ENCODE measurements at places on chromosomes 4 and X.

DNA sequence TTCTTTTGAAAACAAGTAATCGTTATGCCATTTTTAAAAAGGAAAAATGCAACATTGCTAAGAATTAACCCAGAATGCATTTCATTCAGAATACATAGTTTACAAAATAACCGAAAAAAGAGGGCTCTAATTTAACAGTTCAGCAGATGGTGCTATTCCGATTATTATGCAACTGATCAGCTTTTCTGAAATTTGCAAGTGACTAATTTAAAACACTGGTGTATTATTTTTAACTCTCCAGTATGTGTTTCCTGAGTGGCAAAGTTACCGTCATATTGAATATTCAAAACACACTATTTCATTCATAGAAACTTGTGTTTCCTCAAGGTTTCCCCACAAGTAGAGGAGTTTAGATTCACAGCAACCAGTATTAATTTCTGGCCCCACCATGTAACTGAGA, 21.1 kb downstream of the ZBTB49 start:
- DNase-seq = no peak

DNA sequence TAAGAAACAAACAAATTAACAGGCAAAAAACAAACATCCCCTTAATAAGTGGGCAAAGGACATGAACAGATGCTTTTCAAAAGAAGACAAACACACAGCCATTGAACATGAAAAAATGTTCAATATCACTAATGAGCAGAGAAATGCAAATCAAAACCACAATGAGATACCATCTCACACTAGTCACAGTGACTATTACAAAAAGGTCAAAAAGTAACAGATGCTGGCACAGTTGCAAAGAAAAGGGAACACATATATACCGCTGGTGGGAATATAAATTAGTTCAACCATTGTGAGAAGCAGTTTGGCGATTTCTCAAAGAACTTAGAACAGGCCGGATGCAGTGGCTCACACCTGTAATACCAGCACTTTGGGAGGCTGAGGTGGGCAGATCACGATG, 146.1 kb upstream of the NEIL3 start:
- DNase-seq = no peak

- DNase-seq = no peak
Observed at GRCh38 chrX:131675596-131676194, 131.8 kb downstream of the OR13H1 start.

- DNase-seq = no peak
Observed at GRCh38 chr4:108383157-108383556, 214.4 kb upstream of the LEF1 start.

- DNase-seq = no peak
Observed at GRCh38 chr4:140719022-140719421, 37.2 kb downstream of the TBC1D9 start.

- DNase-seq = no peak
Observed at GRCh38 chrX:139759637-139760036, 51.7 kb upstream of the MCF2 start.

DNA sequence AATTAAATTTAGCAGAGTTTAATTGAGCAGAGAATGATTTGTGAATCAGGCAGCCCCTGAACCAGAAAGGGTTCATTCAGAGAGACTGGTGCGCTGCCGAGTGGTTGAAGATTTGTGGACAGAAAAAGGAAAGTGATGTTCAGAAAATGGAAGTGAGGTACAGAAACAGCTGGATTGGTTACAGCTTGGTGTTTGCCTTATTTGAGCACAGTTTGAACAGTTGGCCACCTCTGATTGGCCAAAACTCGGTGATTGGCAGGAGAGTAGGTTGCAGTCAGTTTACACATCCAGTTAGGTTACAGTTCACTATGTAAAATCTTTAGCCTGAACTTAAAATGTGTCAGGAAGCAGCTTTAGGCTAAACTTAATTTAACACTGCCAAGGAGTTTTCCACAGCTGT, 14.9 kb downstream of the MID1IP1 start:
- no peak for DNase-seq

- DNase-seq = no peak
Observed at GRCh38 chr4:120921456-120922380, 808 bp downstream of the PRDM5 start.

GRCh38 chr4:36164900-36165630, 79.2 kb downstream of the ARAP2 start:
- no peak for DNase-seq

- DNase-seq = no peak
Observed at GRCh38 chr4:69731847-69732246, 28.6 kb downstream of the SULT1B1 start.

DNA sequence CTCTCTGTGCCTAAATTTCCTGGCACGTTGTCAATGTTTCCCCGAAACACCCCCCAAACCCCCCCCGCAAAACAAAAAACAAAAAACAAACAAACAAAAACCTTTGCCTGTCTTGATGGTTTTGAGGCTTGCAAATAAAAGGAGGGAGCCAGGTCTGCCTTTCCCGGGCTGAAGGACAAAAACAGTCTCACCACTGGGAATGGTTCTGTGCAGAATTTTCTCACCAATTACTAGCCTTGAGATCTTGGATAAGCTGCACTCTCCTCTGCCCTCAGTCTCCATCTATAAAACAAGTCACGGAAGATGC, 15.5 kb downstream of the NKX3-2 start:
- DNase-seq = no peak

DNA sequence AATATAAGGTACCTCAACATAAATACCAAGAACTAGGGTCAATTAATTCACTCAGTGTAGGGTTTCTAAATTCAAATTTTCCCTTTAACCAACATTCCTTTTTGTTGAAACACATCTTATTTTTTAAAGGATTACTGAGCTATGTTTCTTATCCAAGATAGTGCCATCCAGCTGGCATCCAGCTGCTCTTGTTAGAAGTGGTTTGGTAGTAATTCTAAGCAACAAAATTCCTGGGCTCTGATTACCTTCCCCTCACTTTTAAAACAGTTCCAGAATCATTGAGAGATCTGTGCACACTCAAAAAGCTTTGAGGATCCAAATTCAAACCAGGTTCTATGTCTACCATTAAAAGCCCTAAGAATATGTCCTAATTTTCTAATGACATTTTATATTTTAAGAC, 583.7 kb downstream of the TRIML1 start:
- DNase-seq = no peak

DNA sequence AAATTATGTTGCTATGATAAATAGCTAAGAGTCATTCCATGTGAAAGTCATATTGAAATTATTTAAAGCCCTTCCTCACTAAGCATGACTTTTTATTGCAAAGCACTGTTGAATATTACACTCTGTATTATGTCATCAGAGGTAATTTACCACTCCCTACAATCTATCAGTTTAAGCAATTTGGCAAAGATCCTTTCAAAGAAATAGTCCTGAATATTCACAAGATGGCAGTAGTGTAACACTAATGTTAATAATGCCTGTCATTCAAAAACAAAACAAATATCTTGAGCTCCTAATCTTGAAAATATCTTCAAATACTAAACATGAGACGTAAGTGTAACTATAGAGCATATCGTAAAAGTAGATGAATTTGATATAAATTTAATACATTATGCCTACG, 208.6 kb upstream of the TECRL start:
- DNase-seq = no peak

GRCh38 chr4:16056681-16057385, 27.0 kb downstream of the PROM1 start:
- no peak for DNase-seq

DNA sequence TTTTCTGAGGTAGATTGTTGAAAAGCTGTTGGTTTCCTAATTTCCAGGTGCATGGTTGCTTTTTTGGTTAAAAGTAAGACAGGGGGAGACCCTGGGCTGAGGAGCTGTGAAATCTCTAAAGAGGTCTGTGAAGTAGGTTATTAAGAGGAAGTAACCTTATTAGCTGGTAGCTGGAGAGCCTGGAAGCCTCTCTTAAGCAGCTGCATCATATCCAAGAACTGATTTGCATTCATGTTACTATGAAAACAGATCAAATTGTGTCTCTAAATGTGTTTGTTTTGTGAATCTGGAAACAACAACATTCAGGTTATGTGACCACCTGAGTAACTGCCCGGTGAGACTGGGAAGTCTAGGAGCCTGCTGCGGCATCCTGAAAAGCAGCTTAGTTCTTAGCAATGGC, 54.1 kb downstream of the ARHGAP10 start:
- no peak for DNase-seq

- no peak for DNase-seq
Observed at GRCh38 chr4:146998157-146998556, 52.5 kb upstream of the TTC29 start.

DNA sequence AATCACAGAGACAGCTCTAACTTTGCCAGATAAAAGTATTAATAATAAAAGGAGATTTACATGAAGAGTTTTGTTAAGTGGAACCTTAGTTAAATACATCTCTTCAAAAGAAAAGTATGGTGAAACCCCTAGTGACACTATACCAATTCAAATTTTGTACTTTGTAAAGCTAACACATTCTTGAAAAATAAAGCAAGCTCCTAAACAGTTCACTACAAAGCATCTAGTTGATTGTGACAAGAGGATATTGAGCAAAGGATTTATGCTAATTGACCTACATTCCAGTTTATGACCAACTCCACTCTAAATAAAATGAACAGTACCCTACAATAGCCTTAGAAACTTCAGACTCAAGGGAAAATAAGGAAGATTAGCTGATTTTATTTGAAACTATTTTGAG, 69.4 kb upstream of the WDR17 start:
- no peak for DNase-seq

DNA sequence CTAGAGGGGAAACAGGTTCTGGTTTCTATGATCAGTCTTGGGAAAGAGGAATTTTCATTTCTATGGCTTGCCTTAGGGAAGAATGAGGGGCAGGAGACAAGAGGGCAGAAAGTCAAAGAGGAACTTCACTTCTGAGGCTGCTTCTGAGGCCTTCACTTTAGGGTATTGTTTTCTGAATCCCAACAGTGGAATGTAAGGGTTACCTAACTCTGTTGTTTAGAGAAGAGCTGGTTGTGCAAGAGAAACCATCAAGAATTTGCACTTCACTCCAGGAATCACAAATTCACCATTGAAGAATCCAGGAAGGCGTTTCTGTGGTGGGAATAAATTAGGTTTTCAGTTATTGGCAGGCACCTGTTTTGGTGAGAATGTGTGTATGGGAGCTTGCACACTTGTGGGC, 126.7 kb upstream of the AMOT start:
- no peak for DNase-seq

- no peak for DNase-seq
Observed at GRCh38 chr4:105139646-105140045, 7.0 kb upstream of the TET2 start.

DNA sequence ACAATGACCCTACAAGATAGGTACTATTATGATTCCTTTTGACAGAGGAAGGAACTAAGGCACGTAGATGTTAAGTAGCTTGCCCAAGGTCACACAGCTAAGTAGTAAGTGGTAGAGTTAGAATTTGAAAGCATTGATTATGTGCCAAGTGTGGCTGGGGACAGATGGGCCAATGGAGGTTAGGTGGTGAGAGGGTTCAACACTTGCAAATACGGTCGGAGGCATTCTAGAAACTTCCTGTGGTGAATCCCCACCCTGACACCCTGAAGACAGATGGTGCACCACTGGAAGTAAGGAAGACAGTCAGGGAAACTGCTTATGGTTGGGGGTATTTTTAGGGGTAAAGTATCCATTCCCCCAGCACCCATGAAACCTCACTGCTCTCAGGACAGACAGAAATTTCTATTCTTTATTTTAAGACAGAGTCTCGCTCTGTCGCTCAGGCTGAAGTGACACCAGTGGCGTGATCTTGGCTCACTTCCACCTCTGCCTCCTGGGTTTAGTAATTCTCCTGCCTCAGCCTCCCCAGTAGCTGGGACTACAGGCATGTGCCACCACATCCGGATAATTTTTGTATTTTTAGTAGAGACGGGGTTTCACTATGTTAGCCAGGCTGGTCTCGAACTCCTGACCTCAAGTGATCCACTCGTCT, 142.5 kb downstream of the RASL11B start:
- DNase-seq = no peak

DNA sequence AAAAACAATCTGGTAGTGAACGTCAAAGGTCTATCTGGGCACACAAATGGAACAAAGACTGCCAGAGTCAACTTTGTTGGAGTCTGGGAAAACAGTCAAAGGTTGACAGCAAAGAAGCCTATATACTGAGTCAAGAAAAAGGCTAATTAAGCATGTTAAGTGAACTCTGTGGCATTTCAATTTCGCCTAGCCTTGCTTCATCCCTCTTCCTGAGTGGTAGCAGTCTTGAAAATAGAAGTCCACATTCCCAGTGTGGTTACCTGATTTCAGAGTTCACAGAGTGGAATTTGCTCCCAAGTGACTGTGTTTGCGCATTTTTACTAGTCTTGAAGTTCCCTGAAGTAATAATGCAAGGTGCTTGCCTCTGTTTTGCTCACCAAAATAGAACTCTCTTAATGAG, 760.0 kb downstream of the FSTL5 start:
- no peak for DNase-seq

DNA sequence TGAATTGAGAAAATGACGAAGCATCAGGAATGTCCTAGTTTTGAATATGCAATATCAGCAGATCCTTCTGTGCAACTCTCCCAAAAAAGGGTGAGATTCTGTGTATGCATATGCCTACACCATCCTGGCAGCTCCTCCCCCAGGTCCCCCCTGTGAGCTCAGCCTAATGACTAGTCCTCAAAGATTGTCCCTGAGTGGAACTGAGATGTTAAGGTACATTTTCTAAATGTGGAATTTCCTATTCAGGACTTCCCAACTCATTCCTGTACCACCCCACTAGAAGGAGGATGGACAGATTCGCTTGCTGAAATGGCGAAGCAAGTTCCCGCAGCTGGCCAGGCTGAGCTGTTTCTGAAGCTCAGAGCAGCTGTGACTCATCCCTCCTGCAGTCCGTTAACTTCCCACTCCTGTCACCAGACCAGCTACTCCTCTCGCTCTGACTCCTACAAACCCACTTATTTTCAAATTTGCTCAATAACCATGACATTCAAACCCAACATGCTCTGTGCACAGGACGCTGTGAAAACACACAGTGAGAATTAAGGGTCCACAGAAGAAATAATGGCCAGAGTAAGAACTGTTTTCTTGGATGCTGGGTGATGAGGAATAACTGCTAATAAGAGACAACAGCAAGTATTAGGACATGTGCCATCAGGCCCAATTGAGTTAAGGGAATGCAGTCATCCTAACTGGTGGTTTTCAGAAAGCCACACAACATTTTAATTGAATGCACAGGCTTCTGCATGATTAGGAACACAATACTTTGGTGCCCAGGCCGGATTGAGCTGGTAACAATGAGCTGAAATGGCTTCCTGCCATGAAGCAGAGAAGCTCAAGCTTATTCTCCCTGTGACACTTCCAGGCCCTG, 40.0 kb upstream of the IRF2 start:
- no peak for DNase-seq

DNA sequence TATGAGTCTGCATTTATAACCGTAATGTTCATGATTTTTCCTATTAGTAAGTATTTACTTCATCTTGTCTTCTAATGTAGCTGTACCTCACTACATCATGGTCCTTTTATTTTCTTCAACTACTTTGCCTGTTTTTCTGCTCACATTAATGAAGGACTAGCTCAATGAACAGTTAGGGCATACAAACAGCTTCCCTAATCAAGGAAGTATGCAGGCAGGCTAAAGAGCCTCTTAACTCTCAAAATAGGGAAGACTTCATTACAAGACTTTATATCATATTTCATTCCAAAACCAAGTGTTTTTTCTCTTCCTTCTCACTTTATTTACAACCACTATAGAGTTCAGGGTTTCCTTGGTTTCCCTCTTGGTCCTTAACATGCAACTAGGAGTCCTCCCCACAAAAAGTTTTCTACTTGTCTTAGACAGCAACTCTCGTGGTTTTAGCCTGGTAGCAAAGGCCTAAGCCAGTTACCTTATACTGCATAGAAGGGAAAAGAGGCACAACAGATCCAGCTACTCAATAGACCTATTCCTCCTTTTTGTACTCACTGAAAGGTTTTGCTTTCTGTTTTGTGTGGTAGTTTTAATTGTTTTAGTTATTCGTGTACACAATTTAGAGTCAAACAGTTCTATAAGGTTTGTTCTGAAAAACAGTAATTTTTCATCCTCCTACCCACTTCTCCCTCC, 40.8 kb downstream of the SMIM14 start:
- no peak for DNase-seq
